Umbilical cord (tissue), 2 donors: ENCODE measurements at places on chromosomes 5 and 9.
A peak's percentile ranks its signal among the peaks of the same experiment; 100 is the strongest.

- DNase-seq = peak; percentile 53
These were observed 26.8 kb downstream of the JADE2 start for GRCh38 chr5:134552301-134552700.

GRCh38 chr9:89993678-89994630 is 389.1 kb downstream of the GADD45G start:
- peak; percentile 51 for DNase-seq

DNA sequence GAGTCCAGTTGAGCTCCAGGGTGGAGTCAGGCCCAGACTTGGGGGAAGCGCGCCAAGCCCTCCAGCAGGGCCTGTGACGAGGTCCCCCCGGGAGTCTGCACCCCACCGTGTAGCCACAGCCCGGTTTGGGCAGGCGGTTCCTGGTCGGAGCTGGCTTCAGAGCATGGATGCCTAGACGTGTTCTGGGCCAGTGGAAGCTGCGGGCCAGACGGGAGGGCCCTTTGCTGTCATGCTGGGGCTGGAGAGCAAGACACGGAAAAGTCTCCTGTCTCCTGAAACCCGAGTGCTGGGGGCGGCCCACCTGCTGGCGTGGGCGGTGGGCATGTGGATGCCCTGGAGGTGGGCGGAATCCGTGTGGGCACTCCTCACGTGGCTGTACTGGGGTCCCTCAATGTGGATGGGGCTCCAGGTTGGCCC is 1.9 kb downstream of the GPSM1 start:
- DNase-seq = no peak

DNA sequence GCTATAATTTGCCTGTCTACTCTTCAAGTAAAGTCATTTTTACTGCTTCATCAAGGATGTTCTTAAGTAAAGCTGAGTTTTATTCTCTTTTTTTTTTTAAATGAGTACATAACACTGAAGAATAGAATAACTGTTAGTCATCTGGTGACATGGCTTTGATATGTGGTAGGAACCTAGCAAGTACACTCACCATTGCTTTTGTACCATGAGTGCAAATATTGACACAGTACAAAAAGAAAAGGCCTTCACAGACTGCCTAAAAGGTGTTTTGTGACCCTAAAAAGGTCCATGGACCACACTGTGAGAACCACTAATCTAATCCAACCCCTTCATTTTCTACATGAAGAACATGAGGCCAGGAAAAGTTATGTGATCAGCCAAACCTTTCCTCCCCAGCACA is 55.0 kb downstream of the ECPAS start:
- no peak for DNase-seq

DNA sequence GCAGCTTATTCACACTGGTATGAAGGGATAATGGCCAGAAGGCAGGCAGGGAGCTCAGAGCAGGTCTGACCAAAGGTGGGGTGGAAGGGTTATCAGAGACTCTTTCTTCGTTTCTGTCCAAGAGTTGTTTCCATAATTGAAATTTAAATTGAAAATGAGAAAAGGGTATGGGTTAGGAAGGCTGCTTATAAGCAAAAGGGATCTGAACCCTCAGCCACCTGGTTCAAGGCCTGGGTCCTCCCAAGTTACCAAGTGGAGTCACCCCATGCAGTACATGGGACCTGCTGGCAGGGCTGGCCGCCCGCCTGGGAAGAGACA is 17.8 kb downstream of the EEIG1 start:
- no peak for DNase-seq

- DNase-seq = no peak
These were observed 5.1 kb downstream of the FLT4 start for GRCh38 chr5:180644129-180644824.

DNA sequence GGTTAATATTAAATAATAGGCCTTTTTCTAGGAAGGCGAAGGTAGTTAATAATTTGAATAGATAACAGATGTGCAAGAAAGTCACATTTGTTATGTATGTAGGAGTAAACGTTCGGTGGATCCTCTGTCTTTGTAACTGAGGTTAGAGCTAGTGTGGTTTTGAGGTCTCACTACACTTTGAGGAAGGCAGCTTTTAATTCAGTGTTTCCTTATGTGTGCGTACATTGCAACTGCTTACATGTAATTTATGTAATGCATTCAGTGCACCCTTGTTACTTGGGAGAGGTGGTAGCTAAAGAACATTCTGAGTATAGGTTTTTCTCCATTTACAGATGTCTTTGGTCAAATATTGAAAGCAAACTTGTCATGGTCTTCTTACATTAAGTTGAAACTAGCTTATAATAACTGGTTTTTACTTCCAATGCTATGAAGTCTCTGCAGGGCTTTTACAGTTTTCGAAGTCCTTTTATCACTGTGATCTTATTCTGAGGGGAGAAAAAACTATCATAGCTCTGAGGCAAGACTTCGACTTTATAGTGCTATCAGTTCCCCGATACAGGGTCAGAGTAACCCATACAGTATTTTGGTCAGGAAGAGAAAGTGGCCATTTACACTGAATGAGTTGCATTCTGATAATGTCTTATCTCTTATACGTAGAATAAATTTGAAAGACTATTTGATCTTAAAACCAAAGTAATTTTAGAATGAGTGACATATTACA is 45.7 kb downstream of the TGFBR1 start:
- no peak for DNase-seq

DNA sequence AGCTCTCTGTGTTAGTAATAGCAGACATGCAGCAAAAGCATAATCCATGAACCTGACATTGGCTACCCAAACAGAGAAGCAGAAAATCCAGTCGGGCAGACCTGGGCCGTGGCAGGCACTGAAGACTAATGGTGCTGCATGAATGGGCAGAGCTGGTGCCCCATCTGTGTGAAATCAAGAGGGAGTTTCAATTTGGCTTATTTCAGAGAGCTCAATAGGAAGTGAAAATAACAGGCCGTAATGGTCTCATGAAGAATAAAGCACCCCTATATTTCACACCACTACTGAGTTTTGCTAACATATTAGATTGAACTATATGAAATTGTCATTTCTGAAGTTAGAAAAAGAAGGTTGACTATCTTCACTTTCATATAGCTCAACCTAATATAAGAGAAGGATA is 149.7 kb downstream of the ENC1 start:
- DNase-seq = no peak

- no peak for DNase-seq
These were observed 214.4 kb downstream of the NXNL2 start for GRCh38 chr9:88749420-88749819.

GRCh38 chr5:60101573-60101972 is 208.0 kb upstream of the PDE4D start:
- no peak for DNase-seq

- no peak for DNase-seq
These were observed 129.4 kb downstream of the ZSWIM6 start for GRCh38 chr5:61461417-61461816.

DNA sequence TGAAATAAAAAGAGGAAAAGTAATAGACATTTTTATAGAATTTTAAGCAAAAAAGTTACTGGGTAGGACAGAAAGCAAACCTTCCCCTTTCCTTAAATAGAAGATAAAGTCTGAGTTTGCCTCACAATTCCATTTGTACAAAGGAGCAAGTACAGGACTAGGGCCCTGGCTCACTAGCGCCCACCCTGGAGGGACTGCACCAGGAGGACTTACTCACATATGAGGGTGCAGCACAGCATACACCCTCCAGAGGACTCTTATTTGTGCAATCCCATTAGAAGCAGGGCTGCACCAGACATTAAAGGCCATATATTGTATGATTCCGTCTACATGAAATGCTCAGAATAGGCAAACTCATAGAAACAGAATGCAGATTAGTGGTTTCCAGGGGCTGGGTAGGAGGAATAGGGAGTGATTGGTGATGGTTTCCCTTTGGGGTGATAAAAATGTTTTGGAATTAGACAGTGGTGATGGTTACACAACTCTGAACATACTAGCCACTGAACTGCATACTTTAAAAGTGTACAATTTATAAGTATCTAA is 4.5 kb downstream of the REEP5 start:
- DNase-seq = no peak

DNA sequence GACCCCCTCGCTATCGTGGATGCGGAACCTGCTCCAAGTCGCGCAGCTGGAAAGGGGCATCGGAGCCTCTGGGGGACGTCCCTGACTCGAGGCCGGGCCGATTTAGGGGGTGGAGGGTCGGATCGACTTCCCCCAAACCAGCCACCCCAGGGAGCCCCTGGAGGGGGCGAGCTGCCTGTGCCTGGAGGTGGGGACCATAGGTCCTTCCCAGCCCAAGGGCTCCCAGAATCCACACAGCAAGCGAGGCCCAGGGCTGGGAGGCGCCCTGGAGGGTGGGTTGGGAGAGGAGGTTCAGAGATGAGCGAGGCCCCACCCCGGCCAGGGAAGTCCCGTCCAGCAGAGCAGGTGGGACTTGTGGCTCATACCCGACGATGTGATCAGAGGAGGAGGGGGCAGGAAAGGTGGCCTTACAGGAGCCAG is 147.6 kb downstream of the GAPVD1 start:
- no peak for DNase-seq

DNA sequence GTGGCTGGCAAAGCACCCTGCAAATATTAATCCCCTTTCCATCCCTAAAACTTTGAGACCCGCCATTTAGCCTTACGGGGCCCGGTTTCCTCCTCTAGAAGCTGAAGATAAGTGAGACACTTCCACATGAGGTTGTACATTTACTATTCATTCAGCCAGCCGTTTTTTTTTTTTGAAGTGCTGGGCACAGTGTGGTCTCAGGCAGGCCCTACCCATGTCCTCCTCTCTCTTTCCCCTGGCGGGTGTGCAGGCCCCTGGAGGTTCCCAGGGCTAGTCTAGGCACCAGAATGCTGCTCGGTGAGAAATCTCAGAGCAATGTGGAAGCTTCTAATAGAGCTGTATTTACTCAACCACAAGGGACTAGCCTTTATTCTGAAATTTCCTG is 107.4 kb upstream of the LARP1 start:
- no peak for DNase-seq

- no peak for DNase-seq
These were observed 36.6 kb downstream of the DMRT3 start for GRCh38 chr9:1013021-1013420.

GRCh38 chr5:60207040-60207439 is 313.5 kb upstream of the PDE4D start:
- DNase-seq = peak; percentile 31

DNA sequence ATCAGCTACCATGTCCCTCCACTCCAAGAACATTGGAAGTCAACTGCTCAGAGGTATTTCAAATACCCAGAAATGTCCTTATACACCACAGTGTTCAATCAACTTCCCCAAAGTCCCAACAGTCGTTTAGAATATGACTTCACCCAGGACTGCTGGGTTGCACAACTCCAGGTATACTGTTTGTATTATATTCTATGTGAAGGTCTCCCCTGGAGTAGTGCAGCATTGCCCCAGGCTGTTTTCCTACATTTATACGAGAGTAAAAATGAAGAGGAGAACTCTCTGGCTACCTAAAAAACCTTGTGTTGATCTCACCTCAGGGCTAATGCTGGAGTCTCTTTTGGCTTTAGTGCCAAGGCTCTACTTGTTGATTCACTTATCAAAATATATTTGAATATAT is 183.6 kb upstream of the MAP3K1 start:
- DNase-seq = no peak

GRCh38 chr5:168030912-168031311 is 260.5 kb upstream of the WWC1 start:
- no peak for DNase-seq

DNA sequence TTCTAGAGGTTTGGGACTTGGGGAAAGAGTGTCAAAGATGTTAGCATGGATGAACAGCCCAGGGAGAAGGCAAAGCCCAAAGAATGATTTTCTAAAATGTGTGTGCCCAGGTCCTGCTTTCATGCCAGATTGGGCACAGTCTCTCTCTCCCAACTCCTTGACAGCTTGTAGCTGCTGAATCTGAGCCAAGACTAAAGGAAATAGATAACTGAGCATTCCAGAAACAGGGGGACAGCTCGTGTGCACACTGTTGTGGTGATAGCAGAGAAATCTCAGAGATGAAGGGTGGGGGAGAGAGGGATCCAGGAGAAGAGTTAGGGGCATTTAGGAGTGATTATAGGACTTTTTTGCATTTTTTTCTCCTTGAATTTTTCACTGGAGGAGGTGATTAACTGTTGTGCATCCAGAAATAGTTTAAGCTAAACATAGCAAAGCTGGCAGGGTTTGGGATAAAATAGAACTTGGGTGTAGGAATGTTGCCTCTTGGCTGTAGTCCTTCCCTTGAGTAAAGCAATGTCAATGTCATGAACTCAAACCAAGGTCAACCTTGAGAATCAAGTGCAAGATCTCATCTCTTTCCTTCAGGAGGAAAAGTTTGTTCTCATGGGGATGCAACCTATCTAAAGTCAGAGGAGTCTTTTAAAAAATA is 245.9 kb downstream of the SH3GL2 start:
- peak; percentile 63 for DNase-seq

DNA sequence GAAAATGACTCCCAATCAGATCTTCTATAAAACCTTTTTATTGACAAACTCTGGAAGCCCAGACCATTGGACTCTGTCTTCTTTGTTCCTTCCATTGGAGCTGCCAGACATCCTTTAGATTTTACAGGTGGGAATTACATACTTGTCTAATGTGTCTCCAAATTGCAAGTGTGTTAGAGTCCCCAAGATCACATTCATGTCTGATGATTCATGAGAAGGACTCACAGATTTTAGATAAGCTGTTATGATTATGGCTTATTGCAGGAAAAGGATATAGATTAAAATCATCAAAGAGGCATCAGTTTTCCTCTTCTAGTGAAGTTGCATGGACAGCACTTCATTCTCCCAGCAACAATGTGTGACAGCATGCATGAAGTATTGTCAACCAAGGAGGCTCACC is 70.4 kb downstream of the MUSK start:
- DNase-seq = no peak

- no peak for DNase-seq
These were observed 895.9 kb downstream of the TLE4 start for GRCh38 chr9:80467632-80468031.

DNA sequence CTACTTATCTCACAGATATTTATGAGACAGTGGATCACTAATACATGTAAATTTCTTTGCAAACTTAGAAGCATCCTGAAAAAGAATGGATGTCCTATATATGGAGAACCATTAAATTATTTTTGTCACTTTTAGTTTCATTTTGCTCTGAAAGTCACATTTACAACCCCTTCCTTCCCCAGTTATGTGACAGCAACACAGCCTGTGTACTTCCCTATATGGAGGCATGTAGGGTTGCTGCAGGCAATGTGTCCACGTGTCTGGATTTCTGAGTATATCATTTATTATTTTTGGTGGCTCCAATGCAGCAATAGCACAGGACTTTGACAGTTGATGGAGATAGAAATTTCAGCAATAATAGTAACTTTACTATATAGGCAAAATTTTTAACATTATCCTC is 156.4 kb downstream of the ST8SIA4 start:
- no peak for DNase-seq

GRCh38 chr5:2756211-2757152 is 5.0 kb upstream of the IRX2 start:
- DNase-seq = peak; percentile 25

DNA sequence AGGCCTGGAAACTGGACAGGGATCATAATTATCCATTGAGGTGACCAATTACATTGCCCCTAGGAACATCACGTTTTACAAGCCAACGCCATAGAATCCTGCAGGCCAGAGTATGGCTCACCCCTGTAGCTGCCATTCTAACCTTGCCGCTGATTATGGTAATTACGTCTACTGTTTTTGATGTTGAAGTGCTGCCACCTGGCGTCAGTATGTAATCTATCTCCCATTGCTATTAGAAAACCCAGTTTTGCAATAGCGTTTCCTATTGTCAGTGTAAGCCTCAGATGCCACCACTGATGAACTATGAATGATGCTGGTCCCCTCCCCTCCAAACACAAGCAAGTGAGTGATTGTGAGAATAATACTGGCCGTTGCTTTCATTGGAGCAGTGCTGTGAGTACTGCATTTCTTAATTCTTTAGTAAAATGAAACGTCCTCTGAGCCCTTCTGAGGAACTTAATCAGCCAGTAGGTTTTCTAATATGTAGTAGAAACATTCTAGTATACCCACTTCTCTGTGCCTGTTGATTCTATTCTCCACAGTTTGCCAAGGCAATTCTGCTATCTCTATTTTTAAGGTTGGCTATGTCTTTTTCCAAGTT is 100.5 kb upstream of the NMUR2 start:
- DNase-seq = peak; percentile 69
